Daoy (cell line): ENCODE measurements at places on chromosomes 7 and 10. TPM values are rescaled to one million over a fixed set of nuclear protein-coding genes. Genes with fewer than 3 reads are reported as not detected.

TMEM213 gene
- total RNA-seq = not detected in 2 replicates

GIMAP8 gene
- total RNA-seq = not detected in 2 replicates

UTF1 gene
- not detected in 2 replicates for total RNA-seq

HKDC1 gene
- 0.69 and 0.89 TPM in 2 replicates for total RNA-seq

FFAR4 gene
- total RNA-seq = not detected in 2 replicates

AEBP1 gene
- not detected in 2 replicates for total RNA-seq

GNB2 gene
- 58.9 and 77.1 TPM in 2 replicates for total RNA-seq

GLCCI1 gene
- 5.2 and 6.0 TPM in 2 replicates for total RNA-seq

FAM25C gene
- not detected in 2 replicates for total RNA-seq

ZNF655 gene
- 89.1 and 116 TPM in 2 replicates for total RNA-seq

ALOX5 gene
- total RNA-seq = 0.06 TPM in 1 of 2 replicates, not detected in the other

CYP2E1 gene
- 0.12 and 2.5 TPM in 2 replicates for total RNA-seq

SPDYE5 gene
- not detected in 2 replicates for total RNA-seq

AGMO gene
- total RNA-seq = 0.06 TPM in 1 of 2 replicates, not detected in the other

FEZF1 gene
- total RNA-seq = 0.03 and 0.69 TPM in 2 replicates

ENKUR gene
- 0.33 TPM in 1 of 2 replicates, not detected in the other for total RNA-seq

RRP12 gene
- 78.4 and 78.6 TPM in 2 replicates for total RNA-seq

HTR5A gene
- total RNA-seq = not detected in 2 replicates

DNA sequence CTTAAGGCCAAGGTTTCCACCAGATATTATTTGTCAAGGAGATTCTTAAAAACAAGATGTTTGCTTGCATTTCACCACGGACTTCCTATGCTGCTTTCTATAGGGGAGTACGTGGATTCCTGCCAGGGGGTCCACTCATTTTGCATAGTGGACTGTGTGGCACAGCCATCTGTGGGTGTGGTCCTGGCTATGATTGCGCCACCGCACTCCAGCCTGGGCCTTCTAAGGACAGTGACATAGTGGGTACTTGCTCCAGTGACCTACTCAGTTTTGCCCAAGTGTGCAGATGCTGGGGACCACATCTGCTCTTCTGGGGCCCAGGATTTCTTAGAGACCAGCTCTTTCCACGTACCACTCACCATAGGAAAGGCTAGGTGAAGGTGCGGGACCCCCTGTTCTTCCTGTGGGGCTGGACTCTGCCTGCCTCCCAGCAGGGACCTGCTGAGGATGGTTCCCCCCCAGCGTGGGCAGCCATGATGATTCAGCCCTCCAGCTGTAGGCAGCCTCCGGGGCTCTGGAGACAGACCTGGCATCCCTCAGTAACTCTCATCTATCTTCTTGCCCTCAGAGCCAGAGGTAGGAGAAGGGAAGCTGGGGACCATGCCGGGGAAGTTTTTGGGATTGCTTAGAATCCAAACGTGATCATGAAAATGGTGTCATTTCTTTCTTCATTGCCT lies 42.9 kb downstream of the HK1 start:
- DNase-seq = no peak

GRCh38 chr7:8254215-8254614 lies 7.8 kb downstream of the ICA1 start:
- DNase-seq = no peak

DNA sequence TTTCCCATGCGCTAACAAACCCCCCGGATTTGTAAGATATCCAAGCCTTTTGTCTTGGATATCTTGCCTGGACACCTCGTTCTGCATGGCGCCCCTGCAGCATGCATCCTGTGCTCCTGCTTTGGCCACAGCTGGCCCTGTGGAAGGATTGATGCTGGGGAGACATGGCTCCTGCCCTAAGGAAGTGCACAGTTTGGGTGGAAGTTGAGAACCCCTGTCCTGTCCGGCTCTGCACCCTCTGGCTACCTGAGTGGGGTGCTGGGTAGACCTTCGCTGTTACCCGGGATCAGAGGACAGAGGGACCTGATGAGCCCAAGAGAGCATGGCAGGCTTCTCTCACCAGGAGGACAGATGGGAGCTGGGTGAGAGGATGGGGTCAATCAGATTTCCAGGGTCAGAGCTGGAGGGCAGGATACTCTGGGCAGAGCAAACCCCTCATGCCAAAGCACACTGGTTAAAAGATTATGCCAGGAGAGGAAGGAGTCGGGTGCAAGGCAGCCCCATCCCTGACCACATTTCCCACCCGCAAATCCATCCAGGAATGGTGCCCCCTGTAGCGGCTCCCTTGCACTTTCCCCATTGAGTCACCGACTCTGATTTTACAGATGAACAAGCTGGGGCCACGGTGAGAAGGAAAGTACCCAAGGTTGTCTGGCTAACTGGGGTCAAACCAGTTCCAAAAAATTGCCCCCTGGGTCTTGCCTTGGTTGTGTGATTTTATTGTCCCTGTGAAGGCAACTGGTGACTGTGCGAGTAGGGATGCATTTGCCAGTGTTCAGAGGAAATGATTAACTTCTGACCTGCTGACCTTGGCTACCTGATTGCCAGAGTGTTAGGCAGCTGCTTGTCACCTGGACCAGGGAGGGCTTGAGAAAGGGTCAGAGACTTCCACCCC lies 290.1 kb upstream of the ZMIZ1 start:
- no peak for DNase-seq

GRCh38 chr10:3554121-3554522 lies 230.9 kb downstream of the KLF6 start:
- DNase-seq = no peak

DNA sequence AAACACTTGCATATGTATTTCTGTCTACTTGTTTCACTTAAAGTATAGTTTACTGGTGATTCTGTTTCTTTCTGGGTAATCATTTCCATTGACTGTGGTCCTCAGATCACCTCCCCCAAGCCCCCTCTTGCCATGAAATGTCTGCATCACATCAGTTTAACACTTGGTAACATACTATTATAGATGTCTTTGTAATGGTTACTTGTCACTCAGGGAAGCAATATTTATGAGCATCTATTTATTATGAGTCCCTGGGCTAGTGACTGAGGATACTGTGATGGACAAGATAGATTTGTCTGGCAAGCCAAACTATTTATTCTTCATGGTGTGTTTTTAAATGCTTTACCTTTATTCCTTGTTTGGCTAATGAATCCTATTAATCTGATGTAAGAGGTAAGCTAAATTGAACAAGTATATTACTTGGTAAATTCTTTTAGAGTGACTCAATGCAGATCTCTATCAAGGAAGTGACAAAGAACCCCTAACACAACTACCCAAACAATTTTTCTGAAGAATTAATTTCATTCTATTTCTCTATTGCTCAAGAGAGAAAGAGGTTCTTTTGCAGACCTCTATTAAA lies 270.9 kb downstream of the RELN start:
- no peak for DNase-seq

GRCh38 chr7:35463751-35464150 lies 209.9 kb upstream of the TBX20 start:
- DNase-seq = no peak

GRCh38 chr7:116953372-116953905 lies at the start of gene ST7:
ST7 (plus strand) TSS chr7:116953501; CDS start chr7:116953541, 40 bp downstream.
- peak; percentile 90 for DNase-seq

GRCh38 chr7:149524394-149524793 lies 26.8 kb upstream of the ZNF746 start:
- DNase-seq = no peak

GRCh38 chr7:94008537-94008936 lies 4.4 kb upstream of the BET1 start:
- DNase-seq = peak; percentile 43

- DNase-seq = no peak
Observed at GRCh38 chr7:105860793-105861192, 15.6 kb downstream of the ATXN7L1 start.

GRCh38 chr10:121813211-121813815 lies 114.5 kb downstream of the ATE1 start:
- DNase-seq = no peak

- no peak for DNase-seq
Observed at GRCh38 chr10:99952799-99953198, 56.9 kb downstream of the DNMBP start.

DNA sequence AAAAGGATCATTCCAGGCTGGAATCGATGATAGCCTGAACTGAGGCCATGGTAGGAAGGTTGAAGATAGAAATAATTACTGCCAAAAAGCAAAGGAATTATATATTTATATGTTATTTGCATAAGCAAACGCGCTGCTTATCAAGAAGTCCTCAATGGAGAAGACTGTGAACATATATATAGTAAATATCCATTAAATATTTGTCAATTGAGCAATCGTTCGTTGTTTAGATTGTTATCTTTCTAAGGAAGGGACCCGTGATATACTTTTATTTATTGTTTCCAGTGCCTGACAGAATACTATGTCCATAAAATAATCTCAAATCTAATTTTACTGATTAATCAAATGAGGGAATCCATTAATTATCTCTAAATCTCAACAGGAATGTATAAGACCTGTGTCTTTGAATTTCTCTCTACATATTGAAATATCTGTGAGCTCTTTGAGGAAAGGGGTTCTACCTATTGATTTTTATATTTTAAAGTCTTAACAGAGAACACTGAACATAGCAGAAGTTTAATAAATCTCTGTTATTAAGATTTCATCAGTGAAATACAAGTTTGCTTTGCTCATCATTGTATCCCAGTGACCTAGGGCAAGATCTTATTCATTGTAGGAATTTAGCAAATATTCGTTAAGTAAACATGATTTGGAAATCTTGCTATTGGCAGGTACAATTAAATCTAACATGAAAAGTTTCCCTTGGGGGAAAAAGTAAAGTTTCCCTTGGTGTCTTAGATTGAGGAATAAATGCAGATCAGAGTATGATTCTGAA lies 12.0 kb upstream of the HERC4 start:
- no peak for DNase-seq

DNA sequence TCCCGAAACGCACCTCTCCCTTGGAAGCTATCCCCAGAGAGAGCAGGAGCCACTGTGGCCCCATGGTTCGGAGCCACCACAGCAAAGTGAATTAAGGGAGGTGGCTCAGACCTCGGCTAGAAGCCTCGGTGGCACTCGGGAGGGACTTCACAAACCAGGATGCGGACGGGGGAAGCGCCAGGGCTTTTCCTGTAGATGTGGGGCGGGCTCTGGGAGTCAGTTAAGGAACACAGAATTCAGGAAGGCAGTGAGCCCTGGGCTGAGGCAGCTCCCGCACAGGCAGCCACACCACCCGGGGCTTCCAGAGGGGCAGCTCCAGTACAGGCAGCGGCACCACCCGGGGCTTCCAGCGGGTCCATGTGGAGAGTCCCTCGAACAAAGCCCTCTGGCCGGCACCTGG lies 42.7 kb upstream of the DPYSL4 start:
- no peak for DNase-seq

GRCh38 chr10:68787813-68788212 lies 39.5 kb upstream of the STOX1 start:
- no peak for DNase-seq

DNA sequence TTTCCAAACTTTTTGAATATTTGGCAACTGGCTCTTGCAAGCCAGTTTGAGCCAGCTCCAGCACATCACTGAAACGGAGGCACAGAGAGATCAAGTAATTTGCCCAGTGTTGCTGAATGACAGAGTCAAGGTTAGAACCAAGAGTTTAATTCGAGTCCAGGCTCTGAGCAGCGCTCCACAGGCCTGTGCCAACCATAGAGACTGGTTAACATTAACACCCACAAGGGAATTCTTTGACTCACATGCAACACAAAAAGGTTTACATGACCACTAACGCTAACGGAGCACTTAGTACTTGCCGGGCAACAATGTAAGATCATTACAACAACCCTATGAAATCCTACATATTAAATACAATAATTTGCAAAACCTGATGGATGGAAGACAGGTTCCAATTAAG lies 1.5 kb downstream of the RGS10 start:
- DNase-seq = no peak

DNA sequence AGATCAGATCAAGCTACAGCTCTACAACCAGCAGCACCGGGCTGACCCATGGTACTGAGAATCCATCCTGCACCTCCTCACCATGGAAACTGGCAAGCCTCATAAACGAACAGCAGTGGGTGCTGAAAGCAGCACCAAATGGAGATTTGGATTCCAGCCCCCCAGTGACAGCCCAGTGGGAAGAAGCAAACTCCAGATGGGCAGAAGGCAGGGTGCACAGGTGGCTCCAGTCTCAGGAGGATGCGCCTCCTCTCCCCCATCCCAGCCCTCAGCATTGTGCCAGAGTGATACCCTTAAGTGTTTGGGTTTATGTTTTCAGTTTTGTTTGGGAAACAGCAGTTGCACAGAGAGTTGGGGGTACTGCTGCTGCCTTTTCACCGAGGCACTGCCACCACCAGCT lies 20.6 kb upstream of the SMO start:
- DNase-seq = no peak

- DNase-seq = peak; percentile 39
Observed at GRCh38 chr7:128322040-128322643, 21.6 kb downstream of the RBM28 start.

- DNase-seq = no peak
Observed at GRCh38 chr7:47239931-47240421, 341.9 kb downstream of the TNS3 start.

DNA sequence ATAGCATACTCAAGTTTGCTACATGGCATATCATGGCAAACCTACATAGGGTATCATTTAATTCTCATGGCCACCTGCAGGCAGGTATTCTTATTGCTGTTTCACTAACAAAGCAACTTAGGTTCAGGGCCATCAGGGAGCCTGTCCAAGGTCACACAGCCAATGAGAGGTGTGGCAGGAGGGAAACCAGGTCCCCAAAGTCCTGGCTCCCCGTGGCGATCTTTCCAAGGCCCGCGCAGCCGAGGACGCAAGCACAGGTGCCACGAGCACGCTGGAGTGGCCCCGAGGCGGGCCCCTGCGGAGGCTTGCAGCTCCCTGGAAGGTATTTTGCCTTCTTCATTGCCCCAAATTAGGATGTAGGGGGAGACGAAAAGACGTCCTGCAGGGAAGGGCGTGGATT lies 20.8 kb downstream of the PRKAG2 start:
- DNase-seq = no peak

DNA sequence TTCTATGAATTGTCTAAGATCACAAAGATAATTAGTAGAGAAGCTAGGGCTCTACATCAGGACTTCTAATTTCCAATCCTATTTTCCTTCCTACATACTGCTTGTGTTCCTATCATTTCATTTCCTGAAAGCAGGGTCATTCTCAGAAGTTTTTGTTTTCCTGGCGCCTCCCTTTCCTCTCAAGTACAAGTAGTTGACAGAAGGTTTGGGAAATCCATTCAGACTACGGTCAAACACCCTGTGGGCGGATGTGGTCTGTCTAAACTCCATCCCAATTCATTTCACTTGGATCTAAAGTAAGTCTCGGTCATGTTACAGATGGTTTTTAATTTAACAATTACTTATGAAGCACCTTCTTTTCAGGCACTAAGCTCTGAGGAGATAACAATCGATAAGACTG lies 221.4 kb downstream of the MTERF1 start:
- no peak for DNase-seq

DNA sequence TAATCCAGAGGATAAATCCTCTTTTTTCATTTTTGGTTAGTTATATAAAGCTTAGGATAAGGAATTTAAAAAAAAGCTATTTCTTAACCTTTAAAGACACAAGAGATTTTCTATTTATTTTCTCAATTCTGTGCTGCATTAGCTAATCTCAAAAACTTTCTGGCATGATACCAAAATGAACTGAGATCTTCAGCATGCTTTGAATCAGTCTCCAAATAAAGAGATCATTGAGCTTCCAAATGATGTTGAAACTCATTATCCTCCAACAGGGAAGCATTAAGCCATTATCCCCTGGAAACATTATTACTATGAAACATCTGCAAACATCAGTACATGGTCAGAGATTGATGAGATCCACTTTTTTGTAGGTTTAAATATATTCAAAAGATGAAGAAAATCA lies 350.3 kb upstream of the TEX47 start:
- DNase-seq = no peak

GRCh38 chr7:1087465-1087814 lies 473 bp upstream of the GPER1 start:
- no peak for DNase-seq
